Karpas-422 (cell line): ENCODE measurements at places on chromosomes 11 and 22. TPM values are rescaled to one million over a fixed set of nuclear protein-coding genes. Genes with fewer than 3 reads are reported as not detected.

KCNK7 gene
- 0.25 and 0.48 TPM in 2 replicates for total RNA-seq

PIK3IP1 gene
- total RNA-seq, result 17.9 and 25.3 TPM in 2 replicates

ALDH3B1 gene
- total RNA-seq, result 0.40 TPM in 1 of 2 replicates, not detected in the other

OR52E8 gene
- not detected in 2 replicates for total RNA-seq

CCND1 gene
- 0.54 and 4.3 TPM in 2 replicates for total RNA-seq

MMP13 gene
- total RNA-seq, result not detected in 2 replicates

DCHS1 gene
- total RNA-seq, result 0.04 and 0.11 TPM in 2 replicates

LBHD1 gene
- total RNA-seq, result 18.4 and 28.8 TPM in 2 replicates

GALNT18 gene
- total RNA-seq, result not detected in 2 replicates

OR5J2 gene
- total RNA-seq, result not detected in 2 replicates

OR8D4 gene
- not detected in 2 replicates for total RNA-seq

TEX12 gene
- not detected in 2 replicates for total RNA-seq

C11orf87 gene
- total RNA-seq, result not detected in 2 replicates

BIK gene
- total RNA-seq, result 0.71 TPM in 1 of 2 replicates, not detected in the other

RIN1 gene
- 0.78 and 1.1 TPM in 2 replicates for total RNA-seq
